ENCODE measurements at places on chromosomes 6 and 20.

DNA sequence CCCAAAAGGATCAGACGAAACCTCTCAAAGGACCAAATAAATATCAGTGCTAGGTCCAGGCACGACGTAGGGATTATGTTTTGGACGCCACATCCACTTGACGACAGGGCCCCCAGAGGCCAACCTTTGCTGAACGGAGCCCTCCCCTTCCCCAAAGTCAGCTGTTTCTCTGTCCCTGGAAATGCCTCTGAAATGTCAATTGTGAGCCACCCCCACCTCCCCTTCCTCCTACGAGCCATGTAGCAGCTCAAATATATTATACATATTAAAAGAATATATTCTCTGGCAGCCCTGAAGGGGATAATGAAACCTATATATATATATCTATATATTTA, 39.6 kb upstream of the BLCAP start:
- no peak for DNase-seq

DNA sequence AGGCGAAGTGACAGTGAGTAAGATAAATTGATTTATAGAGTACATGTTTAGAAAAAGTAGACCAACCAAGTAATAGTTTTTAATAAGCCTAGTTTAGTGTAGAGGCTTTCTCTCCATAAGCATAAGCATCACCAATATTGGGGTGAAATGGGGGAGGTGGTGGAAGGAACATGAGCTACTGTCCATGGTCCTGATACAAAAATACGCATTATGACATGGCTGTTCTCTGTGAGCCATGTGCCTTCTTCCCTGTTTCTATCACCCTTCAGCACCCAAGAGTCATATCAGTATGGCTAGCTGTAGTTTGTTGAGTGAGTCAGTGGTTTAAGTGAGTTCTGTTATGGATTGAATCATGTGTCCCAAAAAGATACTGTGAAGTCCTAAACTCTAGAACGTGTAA, 150.8 kb downstream of the EDN1 start:
- DNase-seq, result no peak

DNA sequence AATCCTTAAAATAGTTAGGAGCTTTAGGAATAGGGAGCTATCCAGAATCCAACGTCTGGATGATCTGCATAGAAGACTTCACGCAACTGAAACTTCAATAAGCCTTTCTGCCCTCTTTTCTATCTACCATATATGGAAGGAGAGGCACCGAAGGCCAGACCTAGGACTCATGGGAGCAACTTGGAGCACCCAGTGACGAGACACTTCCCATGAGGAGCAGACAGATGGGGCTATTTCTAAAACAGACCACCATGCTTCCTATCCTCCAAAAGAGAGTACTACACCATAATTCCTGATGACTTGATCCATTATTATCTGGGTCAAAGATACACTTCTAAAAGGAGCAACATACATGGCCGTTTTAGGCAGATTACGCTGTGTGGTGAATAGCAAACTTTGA, 6.0 kb downstream of the RPP40 start:
- DNase-seq, result no peak

- no peak for DNase-seq
Measured at GRCh38 chr6:12929678-12930077, 213.1 kb downstream of the PHACTR1 start.

- DNase-seq, result no peak
Measured at GRCh38 chr6:83108378-83108777, 40.9 kb downstream of the DOP1A start.

GRCh38 chr6:15546591-15546990, 116.2 kb downstream of the DTNBP1 start:
- DNase-seq, result no peak

- DNase-seq, result no peak
Measured at GRCh38 chr6:39902136-39902535, 32.1 kb downstream of the MOCS1 start.

DNA sequence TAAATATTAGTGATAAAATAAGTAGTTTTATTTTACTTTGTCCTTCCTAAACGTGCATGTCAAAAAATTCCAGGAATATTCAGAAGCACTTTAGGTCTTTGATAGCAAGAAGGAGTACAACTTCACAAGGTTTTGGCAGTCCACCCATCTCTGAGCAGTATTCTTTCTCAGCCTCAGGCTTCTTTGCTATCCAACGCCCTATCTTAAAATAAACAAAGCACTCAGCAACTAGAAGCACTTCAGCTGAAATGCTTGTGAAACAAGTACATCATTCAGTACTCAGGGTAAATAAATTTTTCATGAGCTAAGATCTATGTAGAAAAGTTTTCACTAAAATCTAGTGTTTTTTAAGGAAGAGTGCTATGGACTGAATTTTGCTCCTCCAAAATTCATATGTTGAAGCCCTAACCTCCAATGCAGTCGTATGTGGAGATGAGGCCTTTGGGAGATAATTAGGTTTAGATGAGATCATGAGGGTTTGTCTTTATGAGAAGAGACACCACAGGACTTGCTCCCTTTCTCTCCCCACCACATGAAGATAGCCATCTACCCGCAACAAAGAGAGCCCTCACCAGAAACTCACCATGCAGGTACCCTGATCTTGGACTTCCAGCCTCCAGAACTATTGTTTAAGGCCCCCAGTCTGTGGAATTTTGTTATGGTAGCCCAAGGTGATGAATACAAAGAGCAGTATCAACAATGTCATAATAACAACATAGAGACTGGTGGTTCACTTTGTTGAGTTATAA, 539.1 kb downstream of the TFAP2A start:
- DNase-seq, result no peak

DNA sequence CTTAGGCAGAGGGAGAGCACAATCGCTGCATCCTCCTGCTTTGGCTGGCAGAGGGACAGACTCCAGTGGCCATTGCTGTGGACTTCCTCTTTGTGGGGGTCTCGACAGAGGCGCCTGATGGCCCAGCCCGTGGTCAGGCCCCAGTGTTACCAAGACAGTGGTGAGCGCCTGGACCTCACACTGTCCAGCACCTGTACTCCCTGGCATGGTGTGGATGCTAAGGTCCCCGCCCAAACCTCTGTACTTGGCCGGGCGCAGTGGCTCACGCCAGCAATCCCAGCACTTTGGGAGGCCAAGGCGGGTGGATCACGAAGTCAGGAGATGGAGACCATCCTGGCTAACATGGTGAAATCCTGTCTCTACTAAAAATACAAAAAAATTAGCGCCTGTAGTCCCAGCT, 2.3 kb upstream of the NTSR1 start:
- no peak for DNase-seq

DNA sequence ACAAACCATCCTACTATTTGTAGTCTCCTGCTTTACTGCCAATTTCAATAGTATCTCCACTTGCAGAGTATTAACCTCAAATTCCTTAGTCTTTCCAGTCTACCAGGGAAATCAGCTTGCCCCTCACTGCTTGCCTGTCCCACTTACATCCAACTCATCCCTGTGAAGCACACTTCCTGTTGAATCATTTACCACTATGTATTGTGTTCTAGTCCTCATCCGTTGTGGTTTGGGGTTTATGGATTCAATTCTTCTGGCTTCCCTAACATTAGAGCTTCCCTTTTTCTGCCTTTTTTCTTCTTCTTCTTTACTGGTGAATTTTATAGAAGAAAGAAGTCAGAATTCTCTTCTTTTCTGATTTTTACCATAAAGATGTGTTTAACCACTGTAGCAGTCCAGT, 5.1 kb upstream of the TXLNB start:
- DNase-seq, result no peak

GRCh38 chr6:56807326-56807988, 147.4 kb upstream of the BEND6 start:
- no peak for DNase-seq

GRCh38 chr6:157302736-157303135, 20.6 kb downstream of the TMEM242 start:
- no peak for DNase-seq

Measured in frontal cortex (tissue), 4 donors.